ENCODE measurements at places on chromosomes 5 and 9.

DNA sequence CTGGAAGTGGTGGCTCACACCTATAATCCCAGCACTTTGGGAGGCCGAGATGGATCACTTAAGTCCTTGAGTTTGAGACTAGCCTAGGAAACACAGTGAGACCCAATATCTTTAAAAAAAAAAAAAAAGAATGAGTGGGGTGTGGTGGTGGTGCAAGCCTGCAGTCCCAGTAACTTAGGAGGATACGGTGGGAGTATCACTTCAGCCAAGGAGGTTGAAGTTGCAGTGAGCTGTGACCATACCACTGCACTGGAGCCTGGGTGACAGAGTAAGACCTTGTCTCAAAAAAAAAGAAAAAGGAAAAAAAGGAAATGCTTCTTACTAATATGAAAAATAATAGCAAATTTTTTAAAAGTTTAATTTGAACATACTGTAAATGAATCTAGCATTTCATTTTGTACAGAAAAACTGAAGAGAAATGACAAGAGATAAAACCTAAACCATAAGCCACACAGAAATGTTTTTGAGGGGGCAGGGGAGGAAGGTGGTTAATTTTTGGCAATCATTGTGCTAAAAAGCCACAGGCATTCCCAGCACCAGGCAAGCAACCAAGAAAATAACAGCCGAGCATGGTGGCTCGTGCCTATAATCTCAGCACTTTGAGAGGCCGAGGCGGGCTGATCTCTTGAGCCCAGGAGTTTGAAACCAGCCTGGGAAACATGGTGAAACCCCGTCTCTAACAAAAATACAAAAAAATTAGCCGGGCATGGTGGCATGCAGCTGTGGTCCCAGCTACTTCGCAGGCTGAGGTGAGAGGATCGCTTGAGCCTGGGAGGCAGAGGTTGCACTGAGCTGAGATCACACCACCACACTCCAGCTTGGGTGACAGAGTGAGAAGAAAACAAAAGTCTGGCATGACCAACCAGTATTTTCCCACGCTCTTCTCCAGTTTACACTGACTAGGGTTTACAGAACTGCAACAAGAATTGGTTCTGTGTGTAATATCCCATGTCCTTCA, 114.5 kb upstream of the NR5A1 start:
- no peak for DNase-seq

DNA sequence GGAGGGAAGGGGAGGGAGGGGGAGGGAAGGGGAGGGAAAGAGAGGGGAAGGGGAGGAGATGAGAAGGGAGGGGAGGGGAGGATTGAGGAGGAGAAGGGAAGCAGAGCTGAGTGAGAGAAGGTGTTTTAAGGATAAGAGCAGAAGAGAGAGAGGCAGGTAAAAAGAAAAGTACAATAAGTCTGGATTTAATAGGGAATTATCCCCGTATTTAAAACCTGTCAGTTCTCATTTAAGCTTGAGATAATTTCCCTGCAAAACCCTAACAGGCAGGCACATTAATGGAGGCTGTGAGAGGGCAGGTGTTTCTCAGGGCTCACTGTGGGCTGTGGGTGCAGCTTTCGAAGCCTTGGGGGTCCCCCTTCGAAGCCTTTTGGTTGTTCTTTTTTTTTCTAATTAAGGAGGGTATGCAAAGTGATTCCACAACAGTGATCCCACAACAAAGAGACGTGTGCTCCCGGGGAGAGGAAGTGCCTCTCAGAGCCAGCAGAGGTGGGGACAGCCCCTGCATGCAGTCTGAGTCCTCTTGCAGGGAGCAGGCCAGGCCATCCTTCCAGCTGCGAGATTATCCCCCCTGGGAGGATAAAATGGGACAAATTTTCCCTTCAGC, 317.9 kb upstream of the IRX1 start:
- peak; percentile 51 for DNase-seq

- no peak for DNase-seq
Measured at GRCh38 chr9:114300846-114301797, 21.8 kb upstream of the ORM1 start.

DNA sequence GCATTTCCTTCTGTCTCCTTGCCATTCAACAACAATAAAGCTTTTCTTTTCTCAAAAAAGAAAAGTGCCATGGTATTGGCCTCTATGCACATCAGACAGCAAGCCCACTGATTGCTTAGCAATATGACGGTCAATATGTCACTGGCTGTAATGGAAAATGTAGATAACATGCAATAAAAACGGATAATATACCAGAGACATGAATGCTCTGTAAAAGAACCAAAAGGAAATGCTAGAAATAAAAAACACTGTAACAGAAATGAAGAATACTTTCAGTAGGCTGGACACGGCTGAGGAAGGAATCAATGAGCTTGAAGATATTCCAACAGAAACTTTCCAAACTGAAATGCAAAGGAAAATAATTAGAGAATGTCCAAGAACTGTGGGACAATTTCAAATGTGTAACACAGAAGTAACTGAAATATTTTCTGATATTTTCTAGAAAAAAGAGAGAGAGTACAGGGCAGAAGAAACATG, 10.0 kb downstream of the PTBP3 start:
- no peak for DNase-seq

- no peak for DNase-seq
Measured at GRCh38 chr9:111909444-111909843, 12.8 kb downstream of the UGCG start.

DNA sequence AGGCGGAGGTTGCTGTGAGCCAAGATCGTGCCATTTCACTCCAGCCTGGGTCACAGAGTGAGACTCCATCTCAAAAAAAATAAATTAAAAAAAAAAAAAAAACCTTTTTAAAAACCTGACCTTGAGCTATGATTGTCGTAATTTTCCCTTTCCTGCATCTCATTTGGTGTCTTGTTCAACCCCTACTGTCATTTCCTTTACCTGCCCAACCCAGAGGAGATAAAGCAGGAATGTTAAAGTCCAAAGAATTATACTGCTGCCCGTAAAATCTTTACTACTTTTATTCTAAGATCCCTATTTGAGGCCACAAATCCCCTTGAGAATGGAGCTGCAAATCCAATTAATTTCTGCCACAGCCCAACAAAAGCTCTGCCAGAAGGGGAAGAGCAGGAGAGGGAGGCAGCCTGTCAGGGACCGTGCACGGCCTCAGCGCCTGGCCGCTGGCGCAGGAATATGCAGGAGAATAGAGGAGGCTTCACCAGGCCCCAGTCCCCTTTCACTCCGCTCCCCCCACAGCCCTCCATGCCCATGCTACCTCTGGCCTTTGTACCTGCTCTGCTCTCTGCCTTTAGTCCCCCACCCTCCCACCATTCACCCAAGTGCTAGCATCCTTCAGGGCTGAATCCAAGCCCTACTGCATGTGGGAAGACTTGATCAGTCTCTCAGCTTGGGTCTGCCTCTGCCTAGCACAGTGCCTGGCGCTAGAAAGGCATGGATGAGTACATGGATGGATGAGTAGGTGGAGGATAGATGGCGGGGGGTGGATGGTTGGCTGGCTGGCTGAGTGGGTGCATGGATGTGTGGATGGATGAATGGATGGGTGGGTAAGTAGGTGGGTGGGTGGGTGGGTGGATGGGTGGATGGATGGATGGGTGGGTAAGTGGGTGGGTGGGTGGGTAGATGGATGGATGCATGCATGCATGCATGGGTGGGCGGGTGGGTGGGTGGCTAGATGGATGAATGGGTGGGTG, 99.8 kb upstream of the SARDH start:
- no peak for DNase-seq

- DNase-seq = peak; percentile 57
Measured at GRCh38 chr9:34957492-34958410, at the start of gene PHF24. Gene PHF24 (plus strand): TSS chr9:34958285. CDS start chr9:34971299, 13,014 bp downstream.

GRCh38 chr5:3650320-3650719, 54.7 kb downstream of the IRX1 start:
- DNase-seq = no peak

DNA sequence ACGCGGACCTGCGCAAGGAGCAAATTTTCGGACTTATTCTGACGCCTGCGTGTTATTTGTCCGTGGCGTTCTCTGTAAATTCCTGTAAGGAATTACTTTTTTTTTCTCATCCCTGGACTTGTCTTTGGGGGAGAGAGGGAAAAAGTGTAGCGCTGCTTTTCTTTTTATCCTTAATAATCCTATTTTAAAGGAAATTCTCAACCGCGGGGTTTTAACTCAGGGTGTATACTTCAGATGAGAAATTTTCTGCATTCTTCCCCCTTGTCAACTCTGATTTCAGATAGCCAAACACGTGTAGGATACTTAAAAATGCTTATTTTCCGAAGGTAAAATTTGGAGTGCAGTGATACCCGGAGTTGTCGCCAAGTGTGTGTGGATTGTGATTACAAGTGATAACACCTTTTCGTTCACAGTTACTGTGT, 853 bp downstream of the DCP2 start:
- no peak for DNase-seq

DNA sequence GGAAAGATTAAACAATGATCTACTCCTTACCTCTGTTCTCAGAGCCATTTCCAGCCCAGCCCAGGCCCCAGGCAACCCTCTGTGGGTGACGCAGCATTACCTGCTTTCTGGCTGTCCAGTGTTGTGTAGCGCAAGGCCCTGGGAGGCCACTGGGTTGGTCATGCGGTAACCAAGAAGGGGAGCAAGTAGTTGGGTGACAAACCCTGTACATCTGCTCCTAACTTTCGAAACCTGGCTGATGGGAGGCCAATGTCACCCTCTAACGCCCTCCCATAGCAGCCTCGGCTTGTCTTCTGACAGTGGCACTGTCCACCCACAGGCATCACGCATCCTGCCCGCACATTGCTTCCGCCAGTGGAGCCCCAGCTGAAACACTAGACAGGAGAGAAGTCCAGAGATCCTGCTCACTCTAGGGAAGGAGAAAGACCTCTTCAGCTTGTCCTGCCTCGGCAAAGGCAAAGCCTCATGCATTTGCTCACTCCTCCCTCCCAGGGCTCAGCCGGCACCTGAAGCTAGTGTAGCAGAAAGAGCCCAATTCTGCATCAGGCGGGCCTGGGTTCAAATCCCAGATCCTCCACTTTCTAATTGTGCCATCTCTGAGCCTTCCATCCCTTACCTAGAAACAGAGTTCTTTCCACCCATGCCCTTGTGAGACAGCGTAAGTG, 94.6 kb downstream of the ADAMTS2 start:
- no peak for DNase-seq

- DNase-seq = no peak
Measured at GRCh38 chr5:132022737-132023136, 11.3 kb upstream of the ACSL6 start.

DNA sequence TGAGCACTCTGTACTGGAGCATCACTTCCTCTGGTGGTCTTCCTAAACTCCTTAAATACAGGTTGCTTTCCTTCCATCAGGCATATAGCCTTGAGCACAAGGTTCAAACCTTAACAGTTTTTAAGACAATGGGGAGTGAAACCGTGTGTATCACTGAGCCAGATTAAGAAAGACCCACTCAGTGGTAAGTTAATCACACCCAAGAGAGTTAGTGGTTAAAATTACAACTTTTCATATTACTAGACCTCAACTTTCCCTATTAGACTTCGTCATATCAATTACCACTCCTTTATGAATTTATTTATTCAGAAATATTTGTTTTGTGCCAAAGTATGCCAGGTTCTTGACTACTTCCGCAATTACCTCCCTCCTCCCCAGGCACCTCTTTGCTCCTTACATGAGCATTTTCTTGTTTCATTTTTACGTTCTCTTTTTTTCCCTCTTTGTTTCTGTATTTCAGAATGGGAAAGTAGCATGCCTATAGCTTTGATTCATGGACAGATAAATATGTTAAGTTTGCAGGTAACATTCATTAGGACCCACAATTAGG, 351.0 kb downstream of the KIAA0825 start:
- DNase-seq = no peak

DNA sequence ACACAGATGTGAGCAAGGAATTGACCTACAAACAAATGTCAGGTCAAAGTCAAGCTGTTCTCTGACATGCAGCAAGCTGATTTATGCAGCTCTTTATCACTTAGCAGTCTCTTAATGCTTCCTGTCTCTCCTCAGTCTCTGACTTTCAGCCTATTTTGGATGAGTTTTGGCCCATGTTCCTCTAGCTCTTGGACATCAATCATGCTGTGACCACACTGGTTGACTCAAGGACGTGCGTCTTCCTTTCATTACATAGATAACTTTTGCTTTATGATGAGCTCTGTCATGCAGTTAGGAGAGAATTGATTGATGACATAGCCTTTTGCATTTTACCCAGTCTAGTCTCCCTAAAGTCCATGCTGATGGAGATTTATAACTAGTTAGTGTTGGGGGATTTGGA, 9.4 kb upstream of the REEP5 start:
- no peak for DNase-seq

DNA sequence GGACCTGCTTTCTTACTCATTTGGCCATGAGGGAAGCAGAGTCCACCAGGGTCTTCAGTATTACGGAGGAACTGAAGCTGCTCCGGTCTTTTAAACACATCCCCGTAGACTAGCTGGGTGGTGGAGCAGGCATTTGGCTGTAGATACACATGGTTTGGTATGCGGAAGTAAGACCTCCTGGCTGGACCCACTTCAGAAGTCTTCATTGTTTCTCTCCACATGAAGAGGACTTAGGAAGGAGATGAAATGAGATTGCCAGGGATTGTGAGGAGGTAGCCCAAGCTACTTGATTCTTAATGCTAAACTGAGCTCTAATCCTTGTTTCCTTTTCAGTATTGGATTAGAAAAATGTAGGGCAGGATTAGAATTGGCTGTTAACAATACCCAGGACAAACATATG, 32.9 kb downstream of the STXBP1 start:
- no peak for DNase-seq

GRCh38 chr5:94240134-94240533, 378.3 kb downstream of the KIAA0825 start:
- no peak for DNase-seq

GRCh38 chr5:165333623-165334022, 1828.2 kb downstream of the MAT2B start:
- no peak for DNase-seq

DNA sequence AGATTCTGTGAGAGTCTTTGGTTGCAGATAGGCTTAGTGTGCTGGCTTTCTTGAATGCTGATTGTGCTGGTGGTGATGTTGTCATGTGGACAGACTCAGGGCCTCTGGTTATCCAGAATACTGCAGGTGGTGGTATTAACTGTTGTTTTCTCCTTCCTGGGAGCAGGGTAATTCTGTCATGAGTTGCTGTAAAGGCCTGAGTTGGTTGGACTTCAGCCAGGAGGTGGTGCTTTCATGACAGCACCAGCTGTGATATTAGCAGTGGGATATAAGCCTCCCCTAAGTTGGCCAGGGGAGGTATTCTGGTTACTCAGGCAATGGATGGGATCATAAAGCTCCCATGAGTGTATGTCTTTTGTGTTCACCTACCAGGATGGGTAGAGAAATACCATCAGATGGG, 16.4 kb upstream of the RNF180 start:
- DNase-seq = no peak

- no peak for DNase-seq
Measured at GRCh38 chr5:84130006-84130580, 254.6 kb downstream of the EDIL3 start.

- no peak for DNase-seq
Measured at GRCh38 chr9:134425401-134425800, 99.1 kb downstream of the RXRA start.

DNA sequence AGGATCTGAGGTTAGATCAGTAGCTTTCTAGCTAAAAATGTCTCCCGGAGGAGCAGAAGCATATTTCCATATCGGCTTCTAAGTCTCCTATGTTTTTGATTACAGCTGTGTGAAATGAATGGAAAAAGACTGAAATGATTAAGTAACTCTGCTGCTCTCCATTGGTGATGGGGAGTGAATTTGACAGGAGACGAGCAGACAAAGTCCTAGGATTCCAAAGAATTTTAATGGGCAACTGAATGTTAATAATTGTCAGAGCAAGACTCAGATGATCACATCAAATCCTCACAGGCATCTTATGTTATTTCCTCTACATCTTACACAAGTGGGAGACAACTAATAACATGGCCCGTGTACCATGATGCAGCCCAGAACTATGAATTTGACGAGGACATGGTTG, 66.8 kb downstream of the LIX1 start:
- no peak for DNase-seq

Data from GM23338 (cell line).